ENCODE measurements at places on chromosomes 13 and 19.

- DNase-seq, result no peak
Observed at GRCh38 chr19:16756649-16757048, 37.0 kb downstream of the NWD1 start.

GRCh38 chr19:10271543-10272086 is 695 bp downstream of the ICAM1 start:
- DNase-seq, result no peak

DNA sequence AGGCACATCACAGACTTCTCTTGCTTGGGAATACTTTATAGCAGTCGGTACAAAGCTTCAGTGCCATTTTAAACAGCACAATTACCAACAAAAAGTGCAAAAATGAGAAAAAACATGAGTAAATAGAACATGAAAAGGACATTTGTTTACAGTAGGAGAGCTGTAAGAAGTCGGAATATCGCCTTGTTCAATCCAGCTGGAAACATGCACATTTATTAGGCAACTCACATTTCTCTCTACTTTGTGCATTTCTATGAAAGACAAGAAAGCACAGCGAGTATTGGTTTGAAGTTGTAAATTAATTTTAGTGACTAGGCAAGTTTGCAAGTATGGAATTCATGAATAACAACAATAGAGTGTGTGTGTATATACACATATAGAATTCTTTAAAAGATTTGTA is 484.7 kb downstream of the DACH1 start:
- no peak for DNase-seq

DNA sequence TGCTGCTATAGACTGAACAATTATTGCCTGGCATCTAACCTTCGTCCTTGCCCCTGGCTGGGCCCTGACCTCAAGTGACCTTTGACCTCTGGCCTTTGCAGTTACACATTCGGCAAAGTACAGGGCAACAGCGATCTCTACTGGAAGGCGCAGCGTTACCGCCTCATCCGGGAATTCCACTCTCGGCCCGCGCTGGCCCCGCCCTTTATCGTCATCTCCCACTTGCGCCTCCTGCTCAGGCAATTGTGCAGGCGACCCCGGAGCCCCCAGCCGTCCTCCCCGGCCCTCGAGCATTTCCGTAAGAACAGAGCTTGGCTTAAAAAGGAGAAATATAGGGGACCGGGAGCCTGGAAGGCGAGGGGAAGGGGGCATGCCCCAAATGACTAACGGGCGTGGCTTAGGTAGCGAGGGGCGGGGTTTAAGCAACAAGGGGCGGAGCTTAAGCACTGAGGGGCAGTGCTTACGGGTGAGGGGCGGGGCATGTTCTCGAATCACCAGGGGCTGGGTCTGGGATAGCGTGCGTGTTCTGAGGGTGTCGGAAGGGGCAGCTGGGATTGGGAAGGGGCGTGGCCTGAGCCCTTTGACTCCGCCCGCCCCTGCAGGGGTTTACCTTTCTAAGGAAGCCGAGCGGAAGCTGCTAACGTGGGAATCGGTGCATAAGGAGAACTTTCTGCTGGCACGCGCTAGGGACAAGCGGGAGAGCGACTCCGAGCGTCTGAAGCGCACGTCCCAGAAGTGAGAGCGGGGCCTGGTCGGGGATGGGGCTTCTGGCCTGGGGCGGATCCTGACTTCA is 52.7 kb downstream of the TRPM4 start:
- DNase-seq, result no peak

DNA sequence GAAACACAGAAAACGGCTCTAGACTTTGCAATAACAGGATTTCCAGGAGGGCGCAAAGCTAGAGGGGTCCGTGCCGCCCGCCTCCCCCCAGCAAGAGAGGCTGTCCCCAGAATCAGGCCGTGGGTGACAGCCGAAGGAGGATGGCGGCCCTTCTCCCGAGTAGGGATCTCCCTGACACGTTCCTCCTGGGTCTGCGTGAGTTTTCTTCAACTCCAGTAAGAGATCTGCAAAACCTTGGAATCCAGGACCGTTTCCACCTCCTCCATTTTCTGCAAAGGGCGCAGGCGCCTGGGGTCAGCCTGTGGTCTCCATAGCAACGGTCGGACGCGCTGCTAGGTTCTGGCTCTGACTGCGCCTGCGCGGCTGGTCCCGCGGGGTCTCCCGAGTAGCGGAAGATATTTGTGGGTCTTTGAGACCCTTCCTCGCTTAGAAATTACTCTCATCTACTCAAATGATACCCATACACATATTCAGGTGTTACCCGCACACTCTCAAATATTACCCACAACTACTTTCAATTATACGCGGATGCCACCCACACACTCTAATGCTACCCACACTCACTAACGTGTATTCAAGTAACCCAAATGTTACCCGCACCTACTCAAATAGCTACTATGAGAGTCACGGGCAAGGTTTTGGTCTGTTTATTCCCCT is 2.1 kb downstream of the PNMA8C start:
- DNase-seq, result no peak
